ENCODE measurements at places on chromosomes 13 and 19.

DNA sequence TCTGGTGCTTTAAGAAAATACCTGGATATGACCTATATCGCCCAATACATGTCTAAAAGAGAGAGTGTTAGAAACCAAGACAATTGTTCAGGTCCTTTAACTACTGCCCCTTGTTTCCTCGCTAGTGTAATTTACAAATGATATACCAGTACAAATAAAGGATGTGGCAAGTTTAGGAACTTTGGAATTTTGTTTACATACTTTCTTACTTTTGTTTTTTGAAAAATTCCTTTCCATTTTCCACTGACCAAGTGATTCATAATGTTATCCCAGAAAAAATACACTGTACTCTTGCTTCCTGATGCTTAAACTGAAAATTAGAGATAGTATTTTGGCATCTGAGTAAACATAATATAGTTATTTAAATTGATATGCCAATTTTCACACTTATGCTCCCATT lies 96.8 kb upstream of the CSNK1A1L start:
- DNase-seq = no peak

DNA sequence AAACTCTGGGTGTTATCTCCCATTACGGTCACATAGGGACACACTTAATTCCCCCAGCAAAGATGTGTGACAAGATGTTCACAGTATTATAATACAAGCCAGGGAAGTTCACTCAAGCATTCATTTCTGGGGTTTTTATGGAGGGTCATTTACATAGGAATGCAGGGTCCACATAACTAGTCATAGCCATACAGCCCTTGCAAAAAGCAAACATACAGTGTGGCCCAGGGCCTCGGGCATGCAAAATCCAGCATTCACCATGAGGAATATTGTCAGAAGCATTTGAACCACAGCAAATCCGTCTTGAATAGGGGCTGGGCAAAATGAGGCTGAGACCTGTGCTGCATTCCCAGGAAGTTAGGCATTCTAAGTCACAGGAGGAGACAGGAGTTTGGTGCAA lies 13.0 kb upstream of the ZNF460 start:
- DNase-seq = no peak

DNA sequence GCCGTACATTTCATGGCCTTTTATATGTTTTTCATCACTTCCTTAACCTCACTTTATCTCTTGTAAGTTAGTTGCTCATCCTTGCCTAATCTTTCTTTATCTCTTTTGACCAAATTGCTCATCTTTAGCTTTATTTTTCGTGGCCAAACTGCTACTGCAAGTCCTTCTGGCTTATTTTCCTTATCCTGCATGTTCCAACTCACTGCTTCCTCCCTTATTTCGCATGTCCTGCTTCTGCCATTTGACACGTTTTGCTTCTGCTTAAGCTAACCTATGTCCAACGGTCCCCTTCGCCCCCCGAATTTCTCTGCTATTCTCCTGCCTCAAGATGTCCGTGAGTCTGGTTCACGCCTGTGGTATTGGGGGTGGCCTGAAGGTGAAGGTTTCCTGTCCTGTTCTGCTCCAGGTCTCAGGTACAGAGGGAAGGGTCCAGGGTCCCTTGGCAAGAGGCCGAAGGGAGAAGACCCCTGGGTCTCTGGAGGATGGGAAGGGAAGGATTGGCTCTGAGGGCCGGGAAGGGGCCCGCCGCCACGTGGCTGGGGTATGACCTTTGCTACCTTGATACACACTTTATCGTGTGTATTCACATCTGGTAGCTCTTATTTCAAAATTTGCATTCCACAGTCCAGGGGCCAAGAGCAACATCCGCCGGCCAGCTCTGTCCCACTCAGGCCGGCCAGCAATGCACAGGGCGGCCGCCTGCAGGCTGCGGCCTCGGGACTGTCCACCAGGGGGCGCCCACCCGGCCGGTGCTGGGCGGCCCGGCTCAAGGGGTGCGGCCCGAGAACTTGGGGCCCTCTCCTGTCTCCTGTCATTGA lies 2.9 kb upstream of the C19orf85 start:
- peak; percentile 61 for DNase-seq

- DNase-seq = no peak
These were observed 133.8 kb downstream of the MRPL57 start for GRCh38 chr13:21310220-21310619.

DNA sequence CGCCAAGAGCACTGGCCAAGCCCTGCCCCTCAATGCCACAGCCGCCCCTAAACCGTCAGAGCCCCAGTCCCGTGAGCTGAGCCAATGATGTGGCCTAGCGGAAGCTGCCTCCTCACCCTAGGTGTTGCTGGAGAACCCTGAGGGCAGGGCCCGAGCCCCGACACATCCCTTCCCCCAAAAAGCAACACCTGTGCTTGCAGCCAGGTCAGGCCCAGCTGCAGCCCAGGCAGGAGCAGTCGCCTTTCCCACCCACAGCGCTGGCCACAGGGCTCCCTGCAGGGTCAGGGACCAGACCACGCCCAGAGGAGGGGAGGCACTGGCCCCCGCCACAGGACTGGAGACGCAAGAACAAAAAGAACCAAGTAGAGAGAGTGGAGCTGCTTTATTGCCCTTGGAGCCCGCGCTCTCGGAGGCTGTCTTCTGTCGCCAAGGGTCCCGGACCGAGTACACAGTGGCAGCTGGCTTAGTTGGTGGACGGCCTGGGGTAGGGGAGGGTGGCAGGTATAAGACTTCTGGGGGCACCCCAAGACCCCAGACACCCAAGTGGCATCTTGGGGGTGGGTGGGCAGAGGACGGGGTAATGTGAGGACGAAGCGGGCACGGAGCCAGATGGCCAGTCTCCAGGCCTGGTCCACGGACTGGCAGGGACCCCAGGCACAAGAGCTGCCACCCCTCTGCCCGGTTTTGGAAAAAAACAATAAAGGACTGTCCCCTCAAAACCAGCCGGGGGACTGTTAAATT lies 3.3 kb downstream of the P2RY11 start:
- no peak for DNase-seq

DNA sequence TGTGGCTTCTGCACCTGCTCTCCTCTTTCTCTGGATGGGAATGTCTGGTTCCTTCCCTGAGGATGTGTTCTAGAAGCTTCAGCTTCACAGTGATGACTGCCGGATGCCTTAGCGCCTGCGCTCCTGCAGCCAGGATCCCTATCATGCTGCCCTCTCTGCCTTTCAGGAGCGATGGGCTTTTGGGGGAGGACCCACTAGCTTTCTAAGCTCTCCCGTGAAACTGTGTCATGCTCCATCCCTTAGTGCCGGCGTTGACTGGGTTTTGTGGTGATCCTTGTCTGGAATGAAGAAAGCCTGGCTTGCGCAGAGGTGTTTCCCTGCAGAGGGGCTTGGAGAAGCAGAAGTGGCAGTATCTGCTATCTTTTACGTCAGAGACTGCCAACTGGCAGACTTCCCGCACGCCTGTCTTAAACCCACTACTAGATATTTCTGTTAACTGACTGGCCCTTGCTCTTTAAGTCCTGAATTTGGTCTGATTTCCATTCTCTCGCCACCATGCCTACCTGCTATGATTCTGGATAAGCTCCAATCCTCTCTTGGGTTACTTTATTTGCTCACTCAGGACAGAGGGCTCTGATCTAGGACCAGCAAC lies 3.8 kb upstream of the KMT2B start:
- no peak for DNase-seq

Data from stimulated activated CD4-positive, alpha-beta T cell treated with anti-CD3 and anti-CD28 coated beads, TNF-alpha, amount 100 ng/mL, for 48 hours (primary cell).